ENCODE measurements at places on chromosomes 16 and 17.

DNA sequence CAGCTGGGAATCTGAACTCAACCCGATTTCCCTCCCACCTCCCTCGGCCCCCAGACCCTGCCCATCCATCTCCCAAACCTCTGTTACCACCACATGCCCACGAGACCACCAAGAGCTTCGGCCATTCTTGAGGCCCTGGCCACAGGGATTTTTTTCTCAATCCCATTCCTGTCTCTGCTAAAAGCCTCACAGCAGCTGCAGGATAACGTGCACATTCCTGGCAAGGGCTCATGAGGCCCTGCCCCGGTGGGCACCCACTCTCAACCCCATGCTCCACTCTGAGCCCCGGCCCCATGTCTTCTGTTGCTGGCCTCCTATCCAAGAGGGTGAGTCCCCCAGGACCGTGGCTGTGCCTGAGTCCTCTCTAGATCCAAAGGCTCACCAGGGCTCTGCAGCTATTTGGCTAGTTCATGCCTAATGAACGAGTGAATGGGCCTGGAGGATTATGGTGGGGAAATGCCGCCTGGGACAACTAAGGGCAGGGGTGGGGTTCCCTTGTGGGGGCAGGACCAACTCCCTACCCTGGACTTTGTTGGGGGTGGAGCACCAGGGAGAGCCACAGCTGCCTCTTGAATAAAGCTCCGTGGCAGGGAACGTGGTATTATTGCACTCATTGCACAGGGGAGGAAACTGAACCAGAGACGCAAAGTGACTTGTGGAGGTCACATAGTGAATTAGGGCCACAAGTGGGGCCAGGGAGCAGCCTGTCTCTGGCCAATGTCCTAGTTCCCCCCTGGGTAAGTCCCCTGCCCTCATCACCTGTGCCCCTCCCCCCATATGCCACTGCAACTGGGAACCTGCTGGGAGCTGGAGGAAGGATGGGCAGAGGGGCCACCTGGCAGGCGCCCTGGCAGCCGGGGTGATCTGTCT, 113.8 kb upstream of the SMURF2 start:
- no peak for DNase-seq

DNA sequence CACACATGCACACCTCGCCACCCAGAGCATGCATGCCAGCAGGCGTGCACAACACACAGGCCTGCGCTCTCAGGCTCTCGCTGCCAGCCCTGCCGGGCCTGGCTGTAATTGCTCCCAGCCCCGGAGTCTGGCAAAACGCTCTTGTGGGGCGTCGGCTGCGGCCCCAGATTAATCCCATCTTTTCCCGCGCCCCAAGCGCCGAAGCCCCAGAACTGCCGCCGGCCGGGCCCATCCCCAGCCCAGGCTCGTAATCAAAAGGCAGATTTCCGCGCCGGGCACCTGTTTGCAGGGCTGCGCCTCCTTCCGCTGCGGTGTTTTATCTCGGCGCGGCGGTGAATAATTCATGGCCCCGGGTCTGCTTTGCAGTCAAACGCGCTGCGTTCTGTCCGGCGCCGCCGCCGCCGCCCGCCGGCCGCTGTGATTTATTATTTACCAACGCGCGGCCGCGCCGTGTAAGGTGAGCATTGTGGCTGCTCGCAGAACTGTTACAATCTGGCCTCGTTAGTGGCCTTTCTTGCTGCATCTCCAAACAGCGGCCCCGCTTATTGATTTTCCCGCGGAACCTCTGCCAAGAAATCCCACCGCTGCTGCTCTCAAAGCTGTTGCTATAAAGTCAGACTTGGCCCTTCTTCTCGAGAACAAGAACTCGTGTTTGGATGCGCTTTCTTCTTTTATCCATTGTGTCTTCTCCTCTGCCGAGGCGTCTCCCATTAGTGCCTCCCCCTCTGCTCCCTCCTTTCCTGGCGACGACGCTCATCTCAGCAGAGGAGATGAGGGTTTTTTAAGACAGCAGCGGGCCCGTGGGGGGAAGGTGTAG, 126.1 kb downstream of the IRX5 start:
- DNase-seq = no peak

DNA sequence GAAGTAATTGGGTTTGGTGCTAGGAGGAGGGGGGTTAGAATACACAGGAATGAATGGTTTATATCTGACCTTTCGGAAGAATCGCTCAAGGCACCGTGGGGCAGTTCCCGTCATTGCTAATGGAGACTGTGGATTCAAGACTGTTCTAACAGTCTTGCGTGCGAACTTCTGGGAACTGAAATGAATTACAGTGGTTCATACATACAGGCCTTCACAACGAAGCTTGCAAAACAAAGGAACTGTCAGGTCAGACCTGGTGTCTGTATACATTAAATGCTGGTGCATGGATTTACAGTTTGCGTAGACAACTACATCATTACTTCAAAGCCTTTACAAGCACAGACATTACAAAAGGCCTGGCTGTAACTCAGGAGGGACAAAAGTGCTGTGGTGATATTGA, 983.9 kb downstream of the CDH11 start:
- DNase-seq = no peak

DNA sequence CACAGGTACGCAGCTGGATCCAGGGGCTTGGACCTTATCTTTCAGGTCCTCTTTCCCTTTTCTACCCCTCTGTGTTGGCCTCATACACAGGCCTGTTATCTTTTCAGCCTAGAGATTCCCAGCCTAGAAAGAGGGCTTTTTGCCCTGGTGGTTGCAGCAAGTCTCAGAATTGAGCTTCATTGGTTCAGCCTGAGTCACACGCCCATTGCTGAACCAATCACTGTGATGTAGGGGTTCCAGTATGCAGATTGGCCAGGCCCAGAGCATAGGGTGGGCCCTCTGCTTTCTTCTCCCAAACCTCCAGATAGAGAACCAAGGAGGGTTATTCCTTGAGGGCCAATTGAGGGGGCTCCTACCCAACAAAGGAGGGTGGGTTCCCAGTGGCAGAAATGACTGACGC, 32.8 kb downstream of the GPT2 start:
- no peak for DNase-seq

GRCh38 chr17:20981046-20981920, 61.5 kb downstream of the USP22 start:
- no peak for DNase-seq

DNA sequence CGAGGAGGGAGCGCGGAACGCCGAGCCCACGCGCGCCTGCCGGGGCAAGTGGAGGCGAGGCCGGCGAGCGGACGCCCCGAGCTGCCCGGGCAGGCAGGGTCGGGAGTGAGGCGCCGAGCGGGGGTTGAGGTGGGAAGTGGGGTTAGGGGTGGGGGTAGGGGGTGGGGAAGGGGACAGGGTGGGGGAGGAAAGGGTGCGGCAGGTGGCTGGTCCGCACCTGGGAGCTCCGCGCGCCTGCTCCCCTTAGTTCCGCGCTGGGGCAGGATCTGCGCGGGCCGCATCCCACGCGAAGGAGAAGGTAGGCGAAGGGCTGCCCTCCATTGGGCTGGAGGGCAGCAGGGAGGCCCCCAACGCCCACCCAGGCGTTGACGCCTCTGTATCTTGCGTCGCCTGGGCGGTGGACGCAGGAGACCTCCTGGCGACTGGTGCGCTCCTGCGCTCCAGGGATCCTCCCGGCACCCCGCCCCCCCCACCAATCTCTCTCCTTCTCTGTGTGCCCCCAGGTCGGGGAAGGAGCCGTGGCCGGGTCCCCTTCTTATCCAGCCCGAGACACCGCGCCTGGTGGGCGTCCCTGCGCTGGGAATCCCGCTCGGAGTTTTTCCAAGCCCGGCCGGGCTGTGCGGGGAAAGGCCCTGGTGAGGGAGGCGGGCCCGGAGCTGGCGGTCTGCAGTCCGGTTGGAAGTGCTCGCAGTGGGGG, 51.3 kb upstream of the AMZ2 start:
- DNase-seq = no peak

DNA sequence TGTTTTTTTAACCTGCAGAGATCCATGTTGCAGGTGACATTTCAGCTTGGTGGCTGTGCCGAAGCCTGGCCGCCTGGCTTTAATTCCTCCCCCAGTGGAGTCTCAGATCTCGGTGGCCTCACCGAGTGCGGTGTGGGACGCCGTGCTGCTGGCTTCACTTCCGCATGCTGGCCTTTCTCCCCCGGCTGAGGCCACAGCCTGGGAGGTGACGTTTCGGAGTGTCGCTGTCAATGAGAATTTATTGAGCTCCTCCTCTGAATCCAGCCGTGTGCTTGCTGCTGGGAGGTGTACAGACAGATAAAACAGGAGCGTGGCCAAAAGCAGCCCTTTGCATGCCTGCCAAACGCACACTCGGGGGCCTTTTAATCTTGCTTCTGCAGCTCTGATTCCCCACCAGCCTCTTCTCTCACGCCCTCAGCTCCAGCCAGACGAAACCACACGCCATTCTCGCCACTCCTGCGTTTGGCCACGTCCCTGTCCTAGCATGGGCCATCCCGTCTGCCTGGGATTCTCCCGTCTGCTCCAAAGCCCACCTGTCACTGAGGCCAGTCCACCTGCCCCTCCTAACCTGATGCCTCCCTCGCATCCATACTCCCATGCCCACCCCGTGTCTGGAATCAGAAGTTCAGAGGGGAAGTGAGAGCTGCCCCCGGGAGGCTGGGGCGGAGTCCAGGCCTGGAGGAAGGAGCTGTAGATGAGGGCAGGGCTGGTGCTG, 3.6 kb downstream of the GSE1 start:
- DNase-seq = peak; percentile 18

DNA sequence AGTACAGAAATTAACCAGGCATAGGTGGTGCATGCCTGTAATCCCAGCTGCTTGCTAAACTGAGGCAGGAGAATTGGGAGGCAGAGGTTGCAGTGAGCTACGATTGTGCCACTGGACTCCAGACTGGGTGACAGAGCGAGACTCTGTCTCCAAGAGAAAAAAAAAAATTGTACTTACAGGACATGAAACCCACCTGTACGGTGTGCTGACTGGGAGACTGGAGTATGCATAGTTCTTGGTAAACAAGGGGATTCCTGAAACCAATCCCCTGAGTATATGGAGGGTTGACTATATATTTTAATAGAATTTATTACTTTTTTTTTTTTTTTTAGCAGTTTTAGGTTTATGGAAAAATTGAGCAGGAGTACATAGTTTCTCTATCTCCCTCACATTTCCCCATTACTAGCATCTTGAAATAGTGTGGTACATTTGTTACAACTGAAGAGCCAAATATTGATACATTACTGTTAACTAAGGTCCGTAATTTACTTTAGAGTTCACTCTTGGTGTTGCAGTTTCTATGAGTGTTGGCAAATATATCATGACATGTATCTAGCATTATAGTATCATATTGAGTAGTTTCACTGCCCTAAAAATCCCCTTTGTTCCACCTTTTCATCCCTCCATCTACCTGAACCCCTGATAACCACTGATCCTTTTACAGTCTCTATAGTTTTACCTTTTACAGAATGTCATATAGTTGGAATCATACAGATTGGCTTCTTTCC, 19.3 kb downstream of the TENT4B start:
- no peak for DNase-seq

- DNase-seq = no peak
Observed at GRCh38 chr17:83009414-83010205, 69.8 kb upstream of the METRNL start.

DNA sequence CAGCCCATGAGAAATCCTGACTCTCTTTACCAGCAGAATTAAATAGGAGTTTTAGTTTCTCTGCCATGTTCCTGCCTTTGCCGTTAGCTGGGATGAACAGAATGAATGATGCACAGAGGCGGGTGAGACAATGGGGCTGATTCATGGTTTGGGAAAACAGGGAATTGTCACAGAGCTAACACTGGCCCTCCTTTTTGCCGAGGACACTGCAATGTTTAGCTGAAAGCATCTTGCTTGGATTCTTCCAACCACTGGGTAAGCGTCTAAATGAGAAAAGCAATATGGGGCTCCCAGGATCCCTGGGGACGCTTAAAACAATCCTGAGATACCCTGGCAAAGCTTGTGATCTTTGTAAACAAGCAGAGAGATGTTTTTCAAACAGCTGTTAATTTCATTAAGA, 12.8 kb upstream of the PAFAH1B1 start:
- DNase-seq = no peak

DNA sequence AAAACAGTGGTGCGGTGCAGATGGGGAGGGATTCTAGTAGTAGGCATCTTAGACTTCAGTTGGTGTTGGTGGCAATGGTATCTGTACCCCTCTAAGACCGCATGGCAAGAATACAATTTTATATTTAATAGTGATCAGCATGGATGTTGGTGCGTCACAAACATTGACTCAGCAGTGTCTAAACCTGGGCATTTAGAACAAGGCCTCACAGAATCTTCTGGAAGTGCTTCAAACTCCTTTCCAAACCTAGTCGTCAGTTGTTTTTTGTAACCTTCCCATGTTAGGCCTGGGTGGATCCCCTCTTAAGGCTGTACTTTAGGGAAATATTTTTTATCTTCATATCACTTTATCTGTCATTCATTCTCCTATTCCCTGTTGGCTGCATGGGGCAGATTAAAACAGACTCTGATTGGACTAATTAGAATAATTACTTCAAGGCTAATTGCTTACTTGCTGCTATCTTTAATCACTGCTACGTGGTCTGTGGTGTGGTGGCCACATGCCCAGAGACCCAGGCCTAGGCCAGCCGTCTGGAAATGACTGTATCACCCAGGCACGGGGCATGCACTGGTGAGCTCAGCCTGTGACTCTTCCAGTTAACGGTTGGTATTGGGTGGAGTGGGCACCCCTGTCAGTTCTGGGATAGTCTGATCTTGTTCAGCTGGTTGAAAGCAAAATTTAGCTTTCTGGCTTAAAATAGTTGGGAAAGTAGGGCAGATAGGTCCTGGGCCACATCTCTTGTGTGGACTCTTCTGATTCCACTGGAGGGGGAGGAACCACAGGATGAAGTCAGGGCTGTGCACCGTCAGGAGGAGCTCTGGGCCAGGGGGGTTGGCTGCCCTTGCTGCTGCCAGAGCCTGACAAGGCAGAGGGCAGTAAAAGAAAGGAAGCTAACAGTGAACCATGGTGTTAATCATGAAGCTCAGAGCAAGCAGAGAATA, 4.5 kb downstream of the ALKBH5 start:
- DNase-seq = peak; percentile 23

- peak; percentile 19 for DNase-seq
Observed at GRCh38 chr17:73232587-73233373, 28.9 kb downstream of the CPSF4L start.

- no peak for DNase-seq
Observed at GRCh38 chr17:4796552-4796920, 572 bp downstream of the PSMB6 start.

GRCh38 chr17:15134363-15134762, 130.8 kb downstream of the PMP22 start:
- no peak for DNase-seq

DNA sequence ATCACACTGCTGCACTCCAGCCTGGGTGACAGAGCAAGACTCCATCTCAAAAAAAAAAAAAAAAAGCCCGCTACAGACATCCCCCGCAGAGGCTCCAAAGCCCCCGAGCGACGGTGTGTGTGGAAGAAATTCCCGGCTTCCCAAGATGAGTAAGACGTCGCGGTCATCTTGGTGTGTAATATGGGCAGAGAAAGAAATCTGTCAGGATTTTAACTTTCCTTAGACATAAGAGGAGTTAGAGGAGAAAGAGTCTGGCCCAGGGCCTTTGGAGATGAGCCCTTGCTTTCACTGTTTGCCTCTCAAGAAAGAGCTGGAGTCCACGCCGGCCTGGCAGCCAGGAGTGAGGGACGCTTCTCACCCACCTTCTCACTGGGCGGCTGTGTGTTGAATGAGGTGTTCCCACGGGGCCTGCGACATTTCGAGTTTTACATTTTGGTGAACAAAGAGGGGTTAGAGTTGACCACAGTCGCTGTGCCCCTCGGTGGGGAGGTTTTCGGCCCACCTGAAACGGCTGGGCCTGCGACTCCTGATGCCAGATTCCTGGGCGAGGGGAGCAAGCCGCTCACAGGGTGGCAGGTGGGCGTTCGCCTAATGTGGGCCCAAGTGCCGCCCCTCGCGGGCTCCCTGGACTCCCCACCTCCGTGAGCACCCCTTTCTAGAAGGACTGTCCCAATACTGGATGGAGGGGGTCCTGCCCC, 17.9 kb downstream of the C1QTNF1 start:
- DNase-seq = no peak
